ENCODE measurements at places on chromosomes 1 and 21. TPM values are rescaled to one million over a fixed set of nuclear protein-coding genes. Genes with fewer than 3 reads are reported as not detected.

The LENEP gene
- total RNA-seq, result not detected

The CCDC27 gene
- not detected for total RNA-seq

The SIM2 gene
- 11.7 TPM for total RNA-seq

The OPTC gene
- total RNA-seq, result not detected

The ASTN1 gene
- not detected for total RNA-seq

The AADACL3 gene
- not detected for total RNA-seq

The JMJD4 gene
- 32.2 TPM for total RNA-seq

The ZYG11B gene
- total RNA-seq, result 4.6 TPM

The COL24A1 gene
- not detected for total RNA-seq

The ZBTB48 gene
- 10.3 TPM for total RNA-seq

The C1orf216 gene
- total RNA-seq, result 14.7 TPM

The OR10J1 gene
- total RNA-seq, result not detected

The USP16 gene
- 24.9 TPM for total RNA-seq

The CAPZB gene
- 249 TPM for total RNA-seq

The IRF6 gene
- total RNA-seq, result 0.10 TPM

The TCHHL1 gene
- not detected for total RNA-seq

The CFHR5 gene
- total RNA-seq, result not detected

The RORC gene
- total RNA-seq, result not detected

The LINGO4 gene
- total RNA-seq, result not detected

The ACTRT2 gene
- not detected for total RNA-seq

The MYBPH gene
- not detected for total RNA-seq

The MTARC2 gene
- total RNA-seq, result 12.5 TPM

The LMOD1 gene
- not detected for total RNA-seq

The ABCA4 gene
- total RNA-seq, result 0.01 TPM

The UBASH3A gene
- total RNA-seq, result 0.09 TPM

The SELENBP1 gene
- 5.7 TPM for total RNA-seq

The AGRN gene
- 132 TPM for total RNA-seq

The GJA9 gene
- total RNA-seq, result not detected

The CBR3 gene
- 16.4 TPM for total RNA-seq

The AIRE gene
- total RNA-seq, result not detected

The PCAT6 gene
- 3.0 TPM for total RNA-seq

The RGS4 gene
- total RNA-seq, result 0.08 TPM

The FCER1G gene
- not detected for total RNA-seq

The IFI16 gene
- total RNA-seq, result 4.4 TPM

The LCE3E gene
- not detected for total RNA-seq

The CERS2 gene
- total RNA-seq, result 240 TPM

The SLC1A7 gene
- not detected for total RNA-seq

The CD1E gene
- total RNA-seq, result not detected

The SIK1 gene
- total RNA-seq, result 19.6 TPM

The ITLN2 gene
- total RNA-seq, result not detected

The SELE gene
- total RNA-seq, result not detected

The SRP9 gene
- 243 TPM for total RNA-seq

The LYST gene
- 5.8 TPM for total RNA-seq

The PLXNA2 gene
- total RNA-seq, result 1.1 TPM

The CXADR gene
- total RNA-seq, result 12.0 TPM

The CELA2B gene
- not detected for total RNA-seq

The PLA2G2D gene
- not detected for total RNA-seq

The PEX10 gene
- 23.7 TPM for total RNA-seq

The ESPN gene
- total RNA-seq, result 0.32 TPM

The RXFP4 gene
- total RNA-seq, result not detected

The CHI3L2 gene
- not detected for total RNA-seq

The PDE9A gene
- total RNA-seq, result 1.1 TPM

The RHD gene
- not detected for total RNA-seq

The AMY1B gene
- not detected for total RNA-seq

The TMCO2 gene
- not detected for total RNA-seq

The ENAH gene
- 95.8 TPM for total RNA-seq

Data from A549 treated with RU486 at 1 μM for 4 hours (cell line).